ENCODE measurements at places on chromosomes 2 and 18.

DNA sequence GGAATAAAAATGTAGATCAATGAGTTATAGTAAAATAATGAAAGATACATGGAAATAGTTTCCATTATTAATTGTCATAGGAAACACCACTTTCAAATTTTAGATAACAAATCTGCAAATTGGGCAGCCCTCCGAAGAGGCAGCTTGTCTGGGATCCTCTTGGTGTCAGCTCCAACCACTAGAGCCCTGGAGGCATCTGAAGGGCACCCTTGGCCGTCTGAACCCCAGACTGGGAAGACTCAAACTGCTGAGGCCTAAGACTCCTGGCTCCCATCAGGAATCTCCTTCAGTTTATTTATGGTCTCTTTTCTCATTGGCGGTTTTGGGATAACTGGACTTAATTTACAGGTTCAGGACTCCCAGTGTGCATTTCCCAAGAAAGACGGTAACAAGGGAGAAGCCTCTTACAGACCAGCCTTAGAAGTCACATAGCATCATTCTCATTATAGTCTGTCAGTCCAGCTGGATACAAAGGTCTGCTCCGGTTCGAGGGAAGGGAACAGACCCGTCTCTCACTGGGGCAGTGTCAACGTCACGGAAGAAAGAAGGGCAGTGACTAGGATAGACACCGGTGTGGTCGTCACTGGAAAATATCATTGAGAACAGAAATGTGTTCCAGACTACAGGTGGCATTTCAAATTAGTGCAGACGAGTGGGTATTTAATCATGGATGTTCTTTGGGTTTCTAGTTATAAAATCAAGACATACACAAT lies 390.7 kb upstream of the NETO1 start:
- DNase-seq = no peak

DNA sequence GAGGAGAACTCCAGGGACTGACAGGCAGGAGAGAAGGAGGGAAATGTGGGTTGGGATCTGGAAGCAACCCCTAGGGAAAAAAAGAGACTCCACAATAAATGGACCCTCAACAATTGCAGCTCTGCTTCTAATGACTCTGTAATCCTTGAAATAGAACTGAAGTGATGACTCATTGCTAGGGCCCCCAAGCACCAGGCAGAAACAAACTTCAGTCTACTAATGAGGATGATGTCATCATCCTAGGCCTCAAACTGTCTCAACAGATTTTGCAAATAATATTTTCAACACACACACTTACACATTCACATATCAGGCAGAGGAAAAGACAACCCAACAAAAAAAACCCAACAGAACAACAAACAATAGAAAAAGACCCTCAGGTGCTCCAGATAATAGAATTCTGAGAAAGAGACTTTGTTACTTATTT lies 143.3 kb downstream of the HDAC4 start:
- no peak for DNase-seq

GRCh38 chr2:217783243-217783642 lies 219.6 kb downstream of the TNS1 start:
- DNase-seq = no peak

GRCh38 chr2:235444101-235444597 lies 49.7 kb upstream of the AGAP1 start:
- no peak for DNase-seq

- DNase-seq = no peak
These were observed 6.4 kb downstream of the TIMM21 start for GRCh38 chr18:74154716-74155115.

- DNase-seq = no peak
These were observed 55.0 kb downstream of the PLEKHM3 start for GRCh38 chr2:207970147-207970825.

DNA sequence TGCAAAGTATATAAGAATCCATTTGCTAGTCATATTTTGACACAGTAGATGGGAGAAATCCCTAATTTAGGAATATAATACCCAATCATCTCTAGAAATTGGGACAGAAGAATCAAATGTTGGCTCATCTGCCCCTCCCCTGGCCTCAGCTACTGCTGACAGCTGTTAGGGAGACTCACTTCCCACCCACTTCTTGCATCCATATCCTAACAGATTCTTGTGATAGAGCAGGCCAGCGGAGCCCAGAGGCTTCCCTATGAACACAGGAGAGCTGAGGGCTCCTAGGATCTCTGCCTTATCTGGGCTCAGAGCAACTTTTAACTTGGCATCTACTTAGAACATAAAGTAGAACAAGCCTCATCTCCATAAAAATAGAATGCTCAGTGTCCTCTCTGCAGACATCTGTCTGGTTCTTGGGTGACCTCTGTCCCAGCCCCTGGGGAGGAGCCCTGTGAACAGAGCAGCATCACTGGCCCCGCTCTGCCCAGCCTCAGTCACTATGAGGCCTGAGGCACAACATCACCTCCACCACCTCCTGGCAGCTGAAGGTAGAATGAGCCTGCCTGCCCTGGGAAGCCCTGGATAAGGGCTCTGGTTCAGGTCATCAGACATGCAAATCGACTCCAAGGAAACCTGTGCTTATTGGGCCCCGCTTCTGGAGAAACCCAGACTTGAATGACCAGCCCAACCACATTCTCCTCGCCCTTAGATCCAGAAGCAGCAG lies 229.7 kb downstream of the ANKRD36B start:
- DNase-seq = no peak

DNA sequence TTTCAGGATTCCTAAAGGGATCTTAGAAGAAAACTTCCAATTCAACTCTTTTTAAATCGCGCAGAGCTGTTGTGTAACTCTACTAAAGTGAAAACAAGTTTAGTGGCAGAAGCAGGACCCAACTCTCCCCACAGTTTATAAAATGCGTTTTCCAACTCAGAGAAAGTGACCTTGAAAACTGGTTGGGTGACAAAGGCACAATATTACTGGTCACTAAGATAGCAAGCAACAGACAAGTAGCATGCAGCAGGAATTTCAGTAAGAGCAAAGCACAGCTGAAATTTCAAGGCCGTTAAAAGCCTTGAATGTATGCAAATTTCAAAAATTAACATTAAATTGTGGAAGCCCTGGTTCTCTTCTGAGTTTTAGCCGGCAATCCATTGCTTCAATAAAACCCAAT lies 66.9 kb downstream of the STK39 start:
- DNase-seq = no peak

DNA sequence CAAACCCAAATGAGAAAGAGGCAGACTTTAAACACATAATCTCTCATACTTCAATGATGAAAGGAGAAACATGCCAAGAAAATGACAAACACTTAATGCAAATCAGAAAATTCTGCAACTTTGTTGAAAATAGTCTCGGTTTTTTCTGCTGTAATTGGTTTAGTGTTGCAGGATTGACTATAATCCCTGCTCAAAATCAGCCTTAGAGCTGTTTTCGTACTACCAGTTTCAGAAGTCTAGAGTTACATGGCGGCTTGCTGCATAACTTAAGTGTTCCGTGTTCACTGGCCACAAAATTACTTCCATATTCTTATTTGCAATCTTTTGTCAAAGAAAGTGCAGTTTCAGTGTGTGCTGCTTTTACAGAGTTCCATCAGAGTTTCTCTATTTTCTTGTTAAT lies 48.9 kb upstream of the ITGAV start:
- no peak for DNase-seq

- no peak for DNase-seq
These were observed 233.9 kb downstream of the SLC4A3 start for GRCh38 chr2:219861307-219861706.

GRCh38 chr18:48850822-48851598 lies 99.8 kb downstream of the SMAD7 start:
- DNase-seq = no peak

DNA sequence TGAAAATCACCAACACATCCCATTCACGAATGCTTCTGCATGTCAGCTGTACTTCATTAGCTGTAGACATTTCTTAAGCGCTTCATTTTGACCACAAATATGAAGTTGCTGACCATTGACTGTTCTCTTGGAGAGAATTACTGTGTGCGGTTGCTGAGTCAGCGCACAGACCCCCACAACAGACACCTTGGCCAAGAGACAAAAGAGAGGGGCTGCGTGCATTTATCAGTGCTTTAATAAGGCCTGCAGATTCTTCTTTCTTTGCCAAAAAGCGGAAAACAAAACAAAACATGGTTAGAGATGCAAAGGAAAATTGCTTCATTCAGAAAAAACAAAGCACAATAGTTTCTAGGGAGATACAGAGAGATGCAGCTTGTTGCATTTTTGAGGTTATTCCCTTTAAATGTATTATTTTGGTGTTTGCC lies 174.7 kb downstream of the ACKR3 start:
- no peak for DNase-seq

DNA sequence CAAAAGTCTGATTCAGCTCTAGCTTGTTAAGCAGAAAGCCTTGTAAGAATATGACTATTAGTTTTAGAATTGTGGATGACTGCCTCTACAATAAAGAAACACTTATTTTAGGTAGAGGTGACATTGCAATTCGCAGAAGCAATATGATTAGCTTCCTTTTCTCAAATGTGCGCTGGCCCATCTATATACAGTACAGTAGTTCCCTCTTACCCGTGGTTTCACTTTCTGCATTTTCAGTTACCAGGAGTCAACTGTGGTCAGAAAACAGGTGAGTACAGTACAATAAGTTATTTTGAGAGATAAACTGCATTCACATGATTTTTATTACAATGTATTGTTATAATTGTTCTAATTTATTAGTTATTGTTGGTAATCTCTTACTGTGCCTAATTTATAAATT lies 405.1 kb downstream of the GPD2 start:
- DNase-seq = no peak

GRCh38 chr2:142983174-142983573 lies 105.7 kb downstream of the KYNU start:
- no peak for DNase-seq

GRCh38 chr2:240833724-240834285 lies 13.8 kb upstream of the KIF1A start:
- DNase-seq = no peak

DNA sequence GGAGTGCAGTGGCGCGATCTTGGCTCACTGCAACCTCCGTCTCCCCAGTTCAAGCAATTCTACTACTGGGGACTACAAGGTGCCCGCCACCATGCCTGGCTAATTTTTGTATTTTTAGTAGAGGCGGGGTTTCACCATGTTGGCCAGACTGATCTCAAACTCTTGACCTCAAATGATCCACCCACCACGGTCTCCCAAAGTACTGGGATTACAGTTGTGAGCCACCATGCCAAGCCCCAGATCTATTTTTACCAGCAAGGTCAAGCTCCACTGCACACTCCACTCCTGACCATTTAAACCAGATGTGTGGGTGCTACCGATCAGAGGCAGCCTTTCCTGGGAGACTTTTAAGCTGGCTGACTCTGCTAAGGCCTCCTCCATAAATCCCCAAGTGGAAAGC lies 67.5 kb upstream of the CD226 start:
- no peak for DNase-seq

Data from stimulated activated CD8-positive, alpha-beta memory T cell treated with anti-CD3 and anti-CD28 coated beads, Interleukin-7, amount 100 ng/mL, for 1 hour (primary cell).